ENCODE measurements at places on chromosomes 7 and 10.

DNA sequence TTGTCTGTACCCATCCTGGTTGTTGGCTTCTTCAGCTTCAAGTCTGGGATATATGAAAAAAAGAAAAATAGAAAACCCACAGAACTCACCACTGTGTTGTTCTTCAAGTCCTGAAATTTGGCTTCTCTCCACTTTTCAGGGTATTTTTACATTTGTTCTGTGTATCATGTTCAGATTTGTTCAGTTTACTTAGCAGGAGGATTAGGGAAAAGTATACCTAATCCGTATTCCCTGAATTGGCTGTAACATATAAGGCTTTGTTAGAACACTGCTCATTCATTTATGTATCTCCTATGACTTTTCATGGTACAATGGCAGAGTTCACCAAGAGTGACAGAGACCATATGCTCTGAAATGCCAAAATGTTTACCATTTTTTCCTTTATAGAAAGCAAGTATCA is 146.9 kb downstream of the PTN start:
- DNase-seq: no peak

DNA sequence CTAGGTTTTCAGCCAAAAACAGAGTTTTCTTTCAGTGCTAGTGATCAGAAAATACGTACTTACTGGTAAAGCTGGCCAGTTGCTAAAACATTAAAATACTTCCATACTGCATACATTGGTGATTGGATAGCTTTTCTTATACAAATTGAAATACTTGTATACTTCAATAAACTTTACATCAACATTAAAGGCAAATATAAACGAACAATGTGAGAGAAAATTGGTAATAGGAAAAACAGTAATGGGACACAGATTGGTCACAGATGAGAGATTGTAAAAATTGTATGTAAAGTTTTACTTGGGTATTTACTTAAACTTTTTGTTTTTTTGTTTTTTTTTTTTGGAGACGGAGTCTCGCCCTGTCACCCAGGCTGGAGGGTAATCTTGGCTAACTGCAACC is 391.7 kb downstream of the TFEC start:
- peak; percentile 10 for DNase-seq

- DNase-seq: peak; percentile 7
These were observed 152.7 kb downstream of the ANK3 start for GRCh38 chr10:60236869-60237524.

GRCh38 chr7:44396931-44397545 is 71.6 kb upstream of the CAMK2B start:
- DNase-seq: peak; percentile 73

DNA sequence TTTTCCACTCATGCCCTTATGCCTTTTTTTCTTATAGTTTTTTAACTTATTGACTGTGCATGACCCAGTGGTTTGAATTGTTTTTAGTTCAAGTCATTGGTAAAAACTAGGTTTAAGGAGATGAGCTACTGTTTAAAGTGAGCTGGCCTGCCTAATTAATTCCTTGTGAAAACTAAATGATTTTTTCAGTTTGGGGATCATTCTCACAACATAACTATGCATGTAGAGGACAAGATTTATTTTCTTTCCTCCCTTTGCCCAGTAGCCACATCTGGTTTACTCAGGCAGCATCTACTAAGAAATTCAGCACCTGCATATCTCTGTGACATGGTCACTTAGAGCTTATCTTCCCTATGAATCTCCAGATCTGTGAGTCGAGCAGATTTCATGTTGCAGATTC is 1.7 kb downstream of the ADO start:
- DNase-seq: no peak

DNA sequence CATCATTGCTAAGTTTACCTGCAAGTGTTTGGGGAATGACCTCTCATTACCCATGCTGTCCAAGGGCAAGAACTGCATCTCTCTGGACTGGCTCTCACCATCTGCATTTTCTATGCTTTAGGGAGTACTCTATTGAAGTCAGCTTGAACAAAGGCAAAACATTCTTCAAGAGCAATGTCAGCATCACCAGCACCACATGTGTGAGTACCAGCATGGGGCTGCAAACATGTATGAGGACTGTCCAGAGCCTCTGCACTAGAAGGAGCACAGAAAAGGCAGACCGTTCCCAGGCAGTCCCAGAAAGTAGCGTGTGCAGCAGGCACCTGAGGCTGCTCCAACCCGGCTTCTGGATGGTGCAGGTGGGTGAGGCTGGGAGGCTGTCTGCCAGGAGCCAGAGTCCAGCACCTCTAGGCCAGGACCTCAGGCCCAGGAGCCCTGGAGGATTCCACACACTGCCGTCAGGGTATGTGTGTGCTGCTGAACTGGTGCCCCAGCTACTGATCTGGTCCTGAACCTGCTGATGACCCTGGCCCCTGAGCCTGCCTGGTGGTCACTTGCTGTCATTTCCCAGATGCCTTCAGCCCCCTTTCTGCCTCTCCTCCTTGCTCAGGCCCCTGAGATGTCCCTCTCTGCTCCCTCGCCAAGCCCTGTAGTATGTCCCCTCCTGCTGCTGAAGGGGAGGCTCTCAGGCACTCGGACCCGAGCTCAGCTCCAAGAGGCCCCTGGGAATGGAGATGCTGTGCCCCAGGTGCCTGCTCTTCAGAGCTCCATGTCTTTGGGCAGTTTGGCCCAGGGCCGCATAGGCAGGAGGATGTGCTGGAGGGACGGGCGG is 20.7 kb downstream of the ANTXRL start:
- DNase-seq: no peak

- DNase-seq: no peak
These were observed 5.3 kb downstream of the NUDT1 start for GRCh38 chr7:2247141-2247995.

DNA sequence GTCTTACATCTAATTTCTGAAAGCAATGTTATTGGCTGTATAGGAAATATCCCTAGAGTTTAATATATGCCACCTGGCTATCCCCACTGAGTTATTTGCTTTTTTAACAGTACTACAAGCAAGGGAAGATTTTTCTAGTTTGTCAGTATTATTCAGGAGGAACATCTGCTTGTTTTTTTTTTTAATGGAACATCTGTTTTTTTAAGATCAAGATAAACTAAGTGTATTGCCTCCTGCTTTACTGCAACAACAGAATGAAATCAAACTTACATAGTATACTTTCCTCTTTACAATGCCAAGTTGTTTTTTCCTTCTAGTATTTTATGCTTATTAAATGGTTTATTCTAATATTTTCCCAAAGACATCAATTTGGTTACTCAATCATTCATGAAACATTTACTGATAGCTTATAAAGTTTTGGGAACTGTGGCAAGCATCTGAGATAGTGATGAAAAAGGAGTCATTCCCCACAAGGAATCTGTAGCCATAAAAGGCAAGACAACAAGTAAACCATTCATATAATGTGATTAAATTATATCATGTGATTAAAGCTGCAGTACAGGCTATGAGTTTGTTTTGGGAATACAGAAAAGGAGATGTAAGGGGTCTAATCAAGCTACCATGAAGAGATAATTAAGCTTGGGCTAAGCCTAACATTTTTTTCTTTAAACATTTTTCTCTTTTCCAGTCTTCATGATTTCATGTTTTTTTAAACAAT is 17.4 kb downstream of the MTPN start:
- no peak for DNase-seq

DNA sequence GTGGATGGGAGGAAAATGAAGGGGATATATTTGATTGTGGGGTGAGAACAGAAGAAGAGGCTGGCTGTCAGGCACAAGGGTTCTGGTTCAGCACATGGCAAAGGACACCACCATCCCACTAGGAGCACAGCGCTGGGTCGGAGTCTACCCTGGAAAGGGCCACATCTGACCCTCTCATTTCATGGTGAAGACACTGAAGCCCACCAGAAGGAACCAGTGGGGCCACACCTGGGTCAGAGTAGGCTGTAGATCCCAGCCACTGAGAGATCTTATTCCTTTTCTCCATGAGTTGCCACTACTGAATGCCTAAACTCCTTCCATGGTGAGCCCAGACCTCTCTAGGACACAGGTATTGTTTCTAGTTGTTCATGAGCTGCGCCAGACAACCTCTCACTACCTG is 25.8 kb downstream of the SFTPD start:
- DNase-seq: no peak

- DNase-seq: no peak
These were observed 22.1 kb downstream of the NCAPG2 start for GRCh38 chr7:158682456-158682855.
